A673 (cell line): ENCODE measurements at places on chromosomes 4 and X. TPM values are rescaled to one million over a fixed set of nuclear protein-coding genes. Genes with fewer than 3 reads are reported as not detected.

Gene GPRASP1
- total RNA-seq = 3.2 and 3.7 TPM in 2 replicates

Gene SPANXA1
- total RNA-seq = not detected in 2 replicates

Gene CXCL3
- 0.24 and 0.50 TPM in 2 replicates for total RNA-seq

Gene EREG
- 0.50 and 0.84 TPM in 2 replicates for total RNA-seq

- peaks cover 3% of the 10 kb centered on the region for H3K4me1 ChIP-seq
- H3K27me3 ChIP-seq = no peaks in the 10 kb centered on the region
- DNase-seq = no peak
Measured at GRCh38 chr4:27023366-27023765, 162.7 kb downstream of the STIM2 start.

DNA sequence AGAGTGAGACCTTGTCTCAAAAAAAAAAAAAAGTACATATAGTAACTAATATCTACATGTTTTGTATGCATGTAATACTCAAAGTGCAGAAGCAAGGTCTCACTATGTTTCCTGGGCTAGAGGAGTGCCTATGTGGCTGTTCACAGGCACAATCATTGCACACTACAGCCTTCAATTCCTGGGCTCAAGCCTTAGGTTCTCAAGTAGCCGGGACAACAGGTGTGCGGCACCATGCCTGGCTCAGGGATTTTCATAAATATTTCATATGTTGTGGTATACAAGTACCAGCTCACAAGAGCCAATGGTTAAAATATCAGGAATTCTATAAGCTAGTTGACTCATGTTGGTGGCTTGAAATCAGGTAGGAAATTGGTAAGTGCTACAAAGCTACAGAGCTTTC, 94.8 kb downstream of the LARP7 start:
- peaks cover 5% of the 10 kb centered on the region for H3K4me1 ChIP-seq
- no peaks in the 10 kb centered on the region for H3K36me3 ChIP-seq
- H3K4me3 ChIP-seq = no peak overlapping the region
- H3K27ac ChIP-seq = no peak overlapping the region

- no peaks in the 10 kb centered on the region for H3K27me3 ChIP-seq
- DNase-seq = peak; percentile 36
- H3K27ac ChIP-seq = no peak overlapping the region
- no peak overlapping the region for H3K4me3 ChIP-seq
- H3K36me3 ChIP-seq = no peaks in the 10 kb centered on the region
- no peaks in the 10 kb centered on the region for H3K4me1 ChIP-seq
Measured at GRCh38 chrX:9135901-9136510, 102.1 kb upstream of the FAM9B start.

- no peaks in the 10 kb centered on the region for H3K36me3 ChIP-seq
- DNase-seq = no peak
- H3K27me3 ChIP-seq = no peaks in the 10 kb centered on the region
- H3K27ac ChIP-seq = no peak overlapping the region
- H3K4me3 ChIP-seq = no peak overlapping the region
Measured at GRCh38 chrX:17052793-17053192, 106.3 kb downstream of the REPS2 start.

- no peak overlapping the region for H3K4me3 ChIP-seq
Measured at GRCh38 chr4:140789759-140790158, 33.6 kb upstream of the TBC1D9 start.

DNA sequence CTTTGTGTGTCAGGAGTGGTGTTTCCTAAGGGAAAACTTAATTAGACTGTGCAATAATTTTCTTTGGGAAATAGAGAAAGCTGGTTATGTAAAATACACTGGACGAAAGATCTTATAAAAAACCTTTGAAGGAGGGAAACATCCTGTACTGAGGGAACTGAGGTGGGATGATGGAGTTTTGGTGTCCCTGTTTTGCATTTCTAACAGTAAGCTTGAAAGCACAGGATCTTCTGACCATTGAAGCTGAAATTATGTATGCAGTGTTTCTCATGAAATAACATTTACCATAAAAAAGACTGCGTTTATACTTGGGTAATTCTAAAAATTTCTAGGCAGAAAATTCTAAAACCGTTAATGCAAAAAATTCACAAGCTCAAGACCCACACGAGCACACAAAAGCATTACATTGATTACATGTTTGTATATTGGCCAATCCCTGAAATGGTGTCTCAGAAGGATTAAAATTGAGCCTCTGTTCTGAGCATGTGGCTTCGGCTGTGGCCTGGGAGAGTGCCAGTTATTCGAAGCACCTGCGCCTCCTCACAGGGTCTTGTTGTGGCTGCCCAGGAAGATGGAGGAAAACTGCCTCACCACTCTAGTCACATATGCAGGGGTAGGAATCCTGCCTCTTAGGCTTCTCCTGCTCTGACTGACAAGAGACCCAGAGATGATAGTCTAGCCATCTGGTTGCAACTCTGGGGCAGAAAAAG, 49.5 kb downstream of the JADE3 start:
- no peaks in the 10 kb centered on the region for H3K27me3 ChIP-seq
- H3K4me3 ChIP-seq = no peak overlapping the region
- H3K36me3 ChIP-seq = no peaks in the 10 kb centered on the region
- H3K27ac ChIP-seq = no peak overlapping the region
- DNase-seq = no peak
- peaks cover 61% of the 10 kb centered on the region for H3K4me1 ChIP-seq

- peaks cover 20% of the 10 kb centered on the region for H3K27me3 ChIP-seq
- H3K36me3 ChIP-seq = no peaks in the 10 kb centered on the region
- DNase-seq = no peak
Measured at GRCh38 chr4:158644356-158644755, 27.3 kb downstream of the C4orf46 start.

GRCh38 chr4:186726426-186727168, 2.9 kb upstream of the FAT1 start:
- H3K27me3 ChIP-seq = no peaks in the 10 kb centered on the region
- H3K36me3 ChIP-seq = no peaks in the 10 kb centered on the region
- DNase-seq = peak; percentile 80
- peak overlapping the region; percentile 81 for H3K4me3 ChIP-seq

- H3K4me1 ChIP-seq = no peaks in the 10 kb centered on the region
- no peaks in the 10 kb centered on the region for H3K27me3 ChIP-seq
- H3K4me3 ChIP-seq = no peak overlapping the region
- no peaks in the 10 kb centered on the region for H3K36me3 ChIP-seq
- H3K27ac ChIP-seq = no peak overlapping the region
Measured at GRCh38 chr4:79763486-79764075, 309.4 kb downstream of the ANTXR2 start.
